ENCODE measurements at places on chromosomes 3 and 15.
A peak's percentile ranks its signal among the peaks of the same experiment; 100 is the strongest.

GRCh38 chr3:157190380-157190872 is 30.5 kb upstream of the CCNL1 start:
- no peak for DNase-seq

DNA sequence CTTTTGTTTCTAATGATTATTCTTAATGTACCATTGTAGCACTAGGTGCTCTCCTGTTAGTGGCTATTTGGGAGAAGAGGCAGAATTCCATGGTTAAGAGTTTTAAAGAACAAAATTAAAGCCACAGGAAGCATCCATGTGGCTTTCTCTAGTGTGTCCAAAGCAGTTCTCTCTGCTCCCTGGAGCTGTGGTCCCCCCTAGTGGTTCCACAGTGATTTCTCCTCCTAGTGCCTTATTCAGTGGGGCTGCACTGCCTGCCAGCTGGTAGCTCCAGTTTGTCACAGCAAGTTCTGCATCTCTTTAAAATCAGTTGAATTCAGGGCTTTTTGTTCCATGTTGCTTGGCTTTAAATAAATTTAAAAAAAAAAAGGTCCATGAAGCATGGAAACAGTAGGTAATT is 39.6 kb upstream of the FAM98B start:
- peak; percentile 22 for DNase-seq

DNA sequence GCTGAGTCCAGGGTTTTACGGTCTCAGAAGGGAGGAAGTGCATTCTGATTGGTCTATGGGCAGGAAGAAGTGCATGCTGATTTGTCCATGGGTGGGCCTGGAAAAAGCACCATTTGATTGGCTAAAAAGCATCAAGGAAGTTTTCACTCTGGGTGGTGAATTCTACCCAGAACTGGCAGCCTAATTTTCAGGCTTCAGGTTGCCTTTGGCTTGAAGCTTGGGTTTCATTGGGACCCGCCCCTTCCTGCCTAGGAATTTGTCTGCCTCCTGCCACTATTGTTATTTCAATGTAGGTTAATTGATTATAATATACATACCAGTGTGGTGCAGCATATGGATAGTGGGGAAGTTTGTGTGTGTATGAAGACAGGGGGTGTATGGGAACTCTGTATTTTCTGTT is 1355.9 kb downstream of the SI start:
- DNase-seq, result no peak

GRCh38 chr15:47409038-47409437 is 308.3 kb upstream of the SEMA6D start:
- no peak for DNase-seq

DNA sequence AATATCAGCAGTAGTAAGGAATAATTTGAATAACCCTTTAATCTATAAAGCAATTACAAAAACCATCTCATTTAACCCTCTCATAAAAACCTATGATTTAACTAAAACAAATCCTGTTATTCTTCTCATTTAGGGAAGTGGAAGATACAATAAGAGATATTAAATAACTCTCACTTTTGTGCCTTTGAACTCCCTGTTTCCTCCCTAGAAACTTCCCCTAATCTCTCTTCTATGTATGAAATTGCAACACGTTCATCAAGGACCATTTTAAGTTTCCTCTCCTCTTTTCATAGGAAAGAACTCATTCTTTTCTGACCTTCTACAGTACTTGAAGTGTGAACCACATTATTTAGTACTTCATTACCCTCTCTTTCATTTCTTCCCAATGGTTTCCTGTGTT is 18.8 kb upstream of the FAM81A start:
- DNase-seq, result no peak

GRCh38 chr3:186182850-186183249 is 74.0 kb upstream of the ETV5 start:
- no peak for DNase-seq
